ENCODE measurements at places on chromosomes 2 and 18. TPM values are rescaled to one million over a fixed set of nuclear protein-coding genes. Genes with fewer than 3 reads are reported as not detected.

EGR4 gene
- not detected for total RNA-seq

GYPC gene
- 76.7 TPM for total RNA-seq

MOGAT1 gene
- 2.2 TPM for total RNA-seq

DNA sequence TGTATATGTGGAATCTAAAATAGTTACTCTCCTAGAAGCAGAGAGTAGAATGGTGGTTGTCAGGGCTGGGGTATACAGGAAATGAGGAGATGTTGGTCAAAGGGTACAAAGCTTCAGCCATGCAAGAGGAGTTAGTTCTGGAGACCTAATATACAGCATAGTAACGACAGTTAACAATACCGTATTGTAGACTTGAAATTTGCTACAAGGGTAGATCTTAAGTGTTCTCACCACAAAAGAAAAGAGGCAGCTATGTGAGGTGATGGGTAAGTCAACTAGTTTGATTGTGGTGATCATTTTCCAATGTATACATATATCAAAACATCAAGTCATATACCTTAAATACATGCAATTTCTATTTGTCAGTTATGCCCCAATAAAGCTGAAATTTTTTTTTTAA, 98.2 kb upstream of the CYP1B1 start:
- H3K36me3 ChIP-seq, result no peaks in the 10 kb centered on the region
- H3K4me3 ChIP-seq, result no peak overlapping the region
- peak overlapping the region; percentile 32 for H3K27ac ChIP-seq
- no peaks in the 10 kb centered on the region for H3K27me3 ChIP-seq
- no peak for DNase-seq

DNA sequence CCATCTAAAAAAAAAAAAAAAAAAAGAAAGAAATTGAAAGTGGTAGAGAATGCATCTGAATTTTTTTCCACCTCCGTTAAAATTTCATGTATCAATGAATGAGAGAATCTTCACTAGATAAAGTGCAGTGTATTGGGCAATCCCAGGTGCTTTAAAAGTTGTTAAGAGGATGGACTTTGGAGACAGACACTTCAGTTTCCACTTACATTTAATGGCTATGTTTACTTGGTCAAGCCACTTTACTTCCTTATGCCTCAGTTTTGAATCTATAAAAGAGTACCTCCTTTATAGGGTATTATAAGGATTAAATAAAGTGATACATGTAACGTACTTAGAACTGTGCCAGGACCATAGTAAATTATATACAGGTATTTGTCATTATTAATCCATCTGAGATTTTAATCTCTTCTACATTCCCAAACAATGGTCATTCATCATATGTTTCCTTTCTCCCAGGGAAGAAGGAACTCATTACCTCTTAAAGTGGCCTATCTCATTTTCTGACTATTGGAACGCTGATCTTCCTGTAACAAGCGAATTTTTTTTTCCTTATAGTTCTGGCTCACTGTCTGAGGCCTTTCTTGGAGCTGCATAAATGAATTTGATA, 29.1 kb upstream of the TANK start:
- no peak overlapping the region for H3K4me3 ChIP-seq
- DNase-seq, result no peak
- H3K27ac ChIP-seq, result no peak overlapping the region
- no peaks in the 10 kb centered on the region for H3K36me3 ChIP-seq
- H3K27me3 ChIP-seq, result no peaks in the 10 kb centered on the region
- H3K4me1 ChIP-seq, result peaks cover 19% of the 10 kb centered on the region

- no peak overlapping the region for H3K4me3 ChIP-seq
- no peaks in the 10 kb centered on the region for H3K36me3 ChIP-seq
- H3K27ac ChIP-seq, result no peak overlapping the region
- no peaks in the 10 kb centered on the region for H3K27me3 ChIP-seq
- peaks cover 12% of the 10 kb centered on the region for H3K4me1 ChIP-seq
- no peak for DNase-seq
Observed at GRCh38 chr2:11414372-11415124, 51.4 kb downstream of the E2F6 start.

DNA sequence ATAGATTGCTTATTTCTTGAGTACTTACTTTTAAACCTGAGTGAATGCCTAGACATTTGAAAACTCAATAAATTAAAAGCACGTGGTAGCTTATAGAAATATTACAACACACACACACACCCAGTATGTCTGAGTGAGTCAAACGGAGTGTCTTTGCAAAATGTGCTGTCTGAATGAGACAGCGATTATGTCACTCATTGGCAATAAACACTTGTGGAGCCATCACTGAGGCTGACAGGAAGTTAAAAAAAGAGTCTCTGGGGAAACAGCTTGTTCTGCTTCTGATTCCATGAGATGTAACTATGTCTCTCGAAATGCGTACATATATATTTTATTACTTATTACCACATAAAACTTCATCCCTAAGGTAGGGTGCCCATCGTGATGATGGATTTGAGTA, 22.3 kb upstream of the VPS4B start:
- no peaks in the 10 kb centered on the region for H3K4me1 ChIP-seq
- H3K27ac ChIP-seq, result peak overlapping the region; percentile 7
- H3K4me3 ChIP-seq, result no peak overlapping the region
- no peaks in the 10 kb centered on the region for H3K27me3 ChIP-seq
- no peak for DNase-seq

DNA sequence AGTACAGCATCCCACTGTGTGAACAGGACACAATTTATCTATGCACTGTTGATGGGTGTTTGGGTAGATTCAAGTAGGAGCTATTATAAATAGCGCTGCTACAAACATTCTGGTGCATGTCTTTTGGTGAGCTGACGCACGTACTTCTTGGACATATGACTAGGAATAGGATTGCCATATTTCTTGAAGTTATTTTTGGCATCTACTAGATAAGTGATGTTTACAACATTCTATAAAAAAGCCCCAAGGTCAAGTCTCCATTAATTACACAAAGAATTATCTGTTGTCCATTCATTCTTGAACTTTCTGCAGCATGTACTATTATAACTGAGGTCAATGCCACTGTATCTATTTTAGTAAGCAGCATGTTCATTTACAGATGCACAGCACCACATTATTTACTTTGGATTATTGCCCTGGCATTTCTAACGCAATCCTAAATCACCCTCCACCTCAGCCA, 225.5 kb upstream of the TMEM200C start:
- DNase-seq, result no peak
- no peaks in the 10 kb centered on the region for H3K36me3 ChIP-seq
- no peak overlapping the region for H3K4me3 ChIP-seq
- no peaks in the 10 kb centered on the region for H3K27me3 ChIP-seq
- no peak overlapping the region for H3K27ac ChIP-seq

GRCh38 chr2:181411105-181411849, 45.9 kb upstream of the ITGA4 start:
- no peak overlapping the region for H3K27ac ChIP-seq
- DNase-seq, result no peak
- H3K4me3 ChIP-seq, result no peak overlapping the region
- no peaks in the 10 kb centered on the region for H3K27me3 ChIP-seq
- no peaks in the 10 kb centered on the region for H3K36me3 ChIP-seq

DNA sequence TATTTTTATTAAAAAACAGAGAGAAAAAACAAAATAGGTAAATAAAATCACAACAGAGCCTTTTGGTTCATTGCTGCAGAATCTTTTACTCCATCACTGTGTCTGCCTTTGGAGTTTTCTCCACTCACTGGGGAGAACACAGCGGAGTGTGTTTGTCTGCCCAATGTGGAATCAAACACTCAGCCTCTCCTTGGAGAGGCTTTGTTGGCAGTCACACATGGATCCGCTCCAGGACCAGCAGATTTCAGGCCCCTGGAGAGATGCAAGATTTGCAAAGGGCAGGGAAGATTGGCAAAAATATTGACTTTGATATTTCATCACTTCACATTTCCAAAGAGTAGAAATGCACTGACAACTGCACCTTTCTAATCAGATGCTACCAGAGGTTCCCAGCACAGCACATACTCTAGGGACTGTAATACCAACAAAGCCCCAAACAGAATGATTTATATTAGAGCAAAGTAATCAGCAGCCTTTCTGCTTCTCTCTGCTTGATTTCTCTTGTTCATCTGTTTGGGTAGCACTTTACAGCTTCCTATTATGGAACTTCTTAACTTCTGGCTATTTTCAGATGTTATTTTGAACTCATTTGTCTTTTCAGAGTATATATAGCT, 1898.8 kb upstream of the PIK3C3 start:
- DNase-seq, result peak; percentile 39
- H3K36me3 ChIP-seq, result no peaks in the 10 kb centered on the region
- no peaks in the 10 kb centered on the region for H3K27me3 ChIP-seq
- H3K4me1 ChIP-seq, result no peaks in the 10 kb centered on the region

DNA sequence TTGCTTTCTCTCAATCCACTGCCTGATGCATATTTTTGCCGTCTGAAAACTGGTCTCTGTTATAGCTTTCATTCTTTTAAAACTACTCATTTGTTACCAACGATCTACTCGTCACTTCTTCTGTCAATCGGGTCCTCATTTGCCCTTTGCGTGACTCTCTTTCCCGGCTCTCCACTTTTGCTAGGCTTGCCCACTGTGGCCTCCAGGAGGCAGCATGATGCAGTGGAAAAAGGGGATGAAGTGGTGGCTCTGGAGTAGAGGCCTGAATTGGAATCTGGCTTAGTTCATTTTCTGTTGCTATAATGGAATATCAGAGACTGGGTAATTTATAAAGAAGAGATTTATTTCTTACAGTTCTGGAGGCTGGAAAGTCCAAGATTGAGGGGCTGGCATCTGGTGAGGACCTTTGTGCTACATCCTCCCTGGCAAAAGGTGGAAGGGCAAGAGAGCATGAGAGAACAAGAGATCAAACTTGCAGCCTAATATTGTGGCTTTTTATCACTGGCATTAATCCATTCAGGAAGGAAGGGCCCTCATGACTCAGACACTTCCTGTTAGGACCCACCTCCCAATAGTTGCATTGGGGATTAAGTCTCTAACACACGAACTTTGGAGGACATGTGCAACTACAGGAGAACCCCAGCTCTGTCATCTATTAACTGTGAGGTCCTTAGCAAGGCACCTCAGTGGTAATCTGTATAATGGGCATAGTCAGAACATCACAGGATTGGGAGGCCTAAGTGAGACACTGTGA, 15.4 kb downstream of the GDF7 start:
- H3K4me3 ChIP-seq, result no peak overlapping the region
- no peak overlapping the region for H3K27ac ChIP-seq

- DNase-seq, result no peak
- H3K4me1 ChIP-seq, result no peaks in the 10 kb centered on the region
- no peak overlapping the region for H3K4me3 ChIP-seq
Observed at GRCh38 chr2:82959727-82960126, 1499.4 kb downstream of the SUCLG1 start.

DNA sequence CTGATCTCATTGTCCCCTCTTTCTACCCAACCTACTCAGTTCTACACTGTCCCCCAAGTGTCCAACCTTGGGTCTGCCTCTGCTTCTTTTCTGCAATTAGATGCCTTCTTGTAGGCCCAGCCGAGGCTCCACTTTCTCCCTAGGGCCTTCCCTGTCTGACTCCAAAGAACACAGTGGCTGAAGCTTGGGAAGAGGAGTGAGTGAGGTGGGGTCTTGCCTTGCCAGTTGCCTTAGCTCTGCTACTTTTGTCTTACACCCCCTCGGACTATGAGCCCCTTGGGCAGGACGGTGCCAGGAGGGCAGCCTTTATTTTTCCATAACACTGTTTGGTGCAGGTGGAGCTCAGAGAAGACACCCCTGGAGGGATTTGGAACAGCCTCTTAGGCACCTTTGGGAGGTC, 345.1 kb downstream of the CYP26B1 start:
- H3K27me3 ChIP-seq, result no peaks in the 10 kb centered on the region
- no peak overlapping the region for H3K27ac ChIP-seq

DNA sequence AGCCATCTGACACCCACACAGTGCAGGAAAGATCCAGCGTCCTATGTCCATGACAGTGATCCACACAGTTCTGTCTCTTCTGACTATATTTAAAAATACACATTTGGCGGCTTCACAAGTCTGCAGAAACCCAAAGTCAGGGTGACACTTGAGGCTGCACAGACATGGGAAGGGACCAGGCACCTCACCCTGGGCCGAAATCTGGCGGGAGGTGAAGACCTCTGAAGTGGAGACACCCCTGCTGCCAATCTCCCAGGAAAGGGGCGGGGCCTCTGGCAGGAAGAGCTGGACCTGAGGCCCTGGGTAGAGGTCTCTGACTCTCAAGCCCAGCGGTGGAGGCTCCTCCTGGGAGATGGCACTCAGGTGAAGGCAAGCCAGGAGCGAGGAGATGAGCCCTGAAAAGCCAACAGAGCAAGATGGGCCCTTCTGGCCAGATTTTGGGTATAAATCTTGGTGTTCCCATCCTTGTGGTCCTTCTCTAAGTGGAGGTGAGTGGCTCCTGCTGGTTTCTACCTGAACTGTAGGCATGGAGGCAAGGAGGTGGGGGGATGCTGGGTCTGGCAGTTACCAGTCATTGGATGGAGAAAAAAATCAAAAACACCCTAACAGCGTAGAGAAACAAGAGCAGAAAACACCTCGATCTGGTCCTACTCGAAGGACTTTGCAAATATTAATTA, 248.4 kb downstream of the HDAC4 start:
- peaks cover 58% of the 10 kb centered on the region for H3K36me3 ChIP-seq
- no peaks in the 10 kb centered on the region for H3K27me3 ChIP-seq
- H3K27ac ChIP-seq, result no peak overlapping the region
- DNase-seq, result peak; percentile 45

DNA sequence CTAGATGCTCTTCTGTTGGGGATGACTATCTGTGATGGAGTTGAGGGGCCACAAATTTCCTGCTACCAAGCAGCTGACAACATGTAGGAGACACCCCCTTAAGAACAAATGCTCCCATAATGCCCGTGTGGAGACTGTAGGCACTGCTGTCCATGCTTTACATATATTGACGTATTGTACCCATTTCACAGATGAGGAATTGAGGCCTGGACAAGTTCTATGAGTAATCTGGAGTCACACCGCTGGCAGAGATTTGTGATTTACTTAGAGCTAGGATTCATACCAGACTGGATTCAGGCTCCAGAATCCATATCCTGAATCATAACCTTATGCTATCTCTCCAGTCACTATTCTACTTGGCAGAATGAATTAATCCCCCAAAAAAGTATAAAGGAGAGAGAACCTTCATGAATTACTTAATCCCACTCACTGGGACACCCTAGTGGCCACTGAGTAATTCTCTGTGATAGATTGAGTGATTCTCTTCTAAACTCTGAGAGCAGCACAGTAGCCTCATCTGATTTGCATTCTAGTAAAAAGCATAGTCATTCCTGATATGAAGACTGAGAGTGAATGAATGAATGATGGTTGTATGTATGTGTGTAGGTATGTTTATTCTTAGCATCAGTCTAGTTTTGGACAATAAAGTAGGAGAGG, 460.7 kb upstream of the MEIS1 start:
- H3K27ac ChIP-seq, result no peak overlapping the region
- DNase-seq, result no peak
- no peaks in the 10 kb centered on the region for H3K36me3 ChIP-seq
- no peaks in the 10 kb centered on the region for H3K4me1 ChIP-seq
- H3K4me3 ChIP-seq, result no peak overlapping the region

GRCh38 chr2:15813481-15814266, 126.7 kb upstream of the MYCN start:
- no peak overlapping the region for H3K4me3 ChIP-seq
- H3K27me3 ChIP-seq, result no peaks in the 10 kb centered on the region
- no peak for DNase-seq
- H3K36me3 ChIP-seq, result no peaks in the 10 kb centered on the region

GRCh38 chr2:60548845-60549237, 4.6 kb downstream of the BCL11A start:
- peaks cover 74% of the 10 kb centered on the region for H3K27me3 ChIP-seq
- DNase-seq, result no peak
- H3K4me1 ChIP-seq, result peaks cover 31% of the 10 kb centered on the region
- peak overlapping the region; percentile 66 for H3K4me3 ChIP-seq
- H3K36me3 ChIP-seq, result no peaks in the 10 kb centered on the region
